ENCODE measurements at places on chromosomes 4 and X.

- no peak for DNase-seq
Observed at GRCh38 chr4:46586566-46586965, 196.6 kb upstream of the GABRA2 start.

DNA sequence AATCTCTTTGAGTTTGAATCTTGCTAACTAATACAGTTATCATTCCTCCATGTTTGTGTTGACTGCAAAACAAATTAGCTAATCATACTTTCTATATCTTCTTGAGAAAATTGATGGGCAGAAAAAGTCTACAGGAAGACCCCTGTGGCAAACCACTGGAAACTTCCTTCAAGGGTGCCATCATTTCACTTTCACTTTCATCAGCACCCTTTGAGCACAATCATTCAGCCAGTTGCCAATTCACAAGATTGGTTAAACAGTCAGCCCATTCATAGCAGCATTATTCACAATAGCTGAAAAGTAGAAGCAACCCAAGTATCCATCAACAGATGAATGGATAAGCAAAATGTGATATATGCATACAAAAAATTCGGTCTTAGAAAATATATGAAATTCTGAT, 101.5 kb downstream of the CCDC160 start:
- DNase-seq, result no peak

GRCh38 chr4:158042591-158043030, 130.2 kb downstream of the GASK1B start:
- peak; percentile 64 for DNase-seq

- DNase-seq, result peak; percentile 90
Observed at GRCh38 chr4:168656055-168656660, 159.3 kb downstream of the PALLD start.

DNA sequence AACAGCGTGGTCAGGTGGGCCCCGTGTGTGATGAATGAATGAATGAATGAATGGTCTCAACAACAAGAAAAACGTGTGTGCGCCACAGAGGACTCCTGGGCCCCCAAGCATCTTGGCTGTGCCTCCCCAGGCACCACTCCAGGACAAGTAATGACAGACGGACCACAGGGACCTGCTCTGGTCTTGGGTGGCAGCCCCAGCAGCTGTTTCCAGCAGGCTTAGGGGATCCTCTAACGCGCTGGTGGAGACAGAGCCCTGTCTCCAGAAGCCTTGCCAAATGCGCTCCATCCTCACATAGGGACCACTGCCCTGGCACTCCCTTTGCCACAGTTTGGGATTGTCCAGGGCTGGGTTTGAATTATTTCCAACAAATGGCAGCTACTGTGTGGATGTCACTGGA, 39.1 kb downstream of the PSAPL1 start:
- DNase-seq, result no peak

GRCh38 chr4:22417408-22417807, 98.5 kb downstream of the ADGRA3 start:
- peak; percentile 9 for DNase-seq

- DNase-seq, result no peak
Observed at GRCh38 chr4:7691061-7691460, 248.6 kb downstream of the AFAP1 start.

- DNase-seq, result no peak
Observed at GRCh38 chrX:3655181-3655580, 58.3 kb downstream of the PRKX start.

GRCh38 chr4:3073158-3074077, 920 bp downstream of the HTT-AS start:
- no peak for DNase-seq

DNA sequence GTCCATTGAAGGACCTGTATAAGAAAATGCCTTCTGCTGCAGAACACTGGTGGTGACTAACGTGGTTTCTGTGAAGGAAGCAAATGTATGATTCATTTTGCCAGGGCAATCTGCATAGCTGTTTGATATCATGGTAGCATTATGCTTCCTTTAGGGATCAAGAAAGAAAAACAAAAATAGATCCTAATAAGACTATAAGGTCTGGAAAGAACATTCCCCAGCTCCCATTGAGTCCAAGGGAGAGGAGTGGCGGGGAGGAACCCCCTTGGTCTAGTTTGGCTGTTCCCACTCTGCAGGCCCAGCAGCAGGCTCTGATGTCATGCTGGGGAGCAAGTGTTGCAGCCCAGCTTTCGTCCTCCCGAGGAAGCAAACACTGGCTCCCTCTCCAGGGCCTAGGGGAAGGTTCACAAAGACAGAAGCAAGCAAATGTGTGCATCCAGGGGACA, 154.5 kb upstream of the GALNT7 start:
- DNase-seq, result peak; percentile 53

- DNase-seq, result no peak
Observed at GRCh38 chr4:183101956-183102480, 3.0 kb downstream of the WWC2 start.

DNA sequence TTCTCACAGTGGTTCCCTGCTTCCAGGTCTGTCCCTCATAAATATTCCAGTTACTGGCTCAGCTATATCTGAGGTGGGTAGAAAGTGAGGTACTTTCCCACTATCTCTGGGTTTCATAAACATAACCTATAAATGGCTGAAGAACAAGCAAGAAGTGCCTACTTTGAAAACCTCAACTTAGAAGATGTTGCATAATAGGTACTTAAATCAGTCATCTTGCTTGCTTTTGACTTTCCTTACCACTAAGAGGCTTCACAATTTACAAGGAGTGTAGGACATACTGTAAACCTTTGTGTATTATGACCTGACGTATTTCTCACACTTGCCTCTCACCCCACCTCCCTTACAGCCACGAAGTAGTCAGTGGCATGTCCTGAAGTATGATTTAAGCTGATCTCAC, 145.9 kb downstream of the PCDH19 start:
- no peak for DNase-seq

GRCh38 chr4:127759228-127759820, 22.8 kb upstream of the HSPA4L start:
- DNase-seq, result no peak

GRCh38 chr4:109665783-109666485, 37.3 kb downstream of the CASP6 start:
- DNase-seq, result no peak

- DNase-seq, result no peak
Observed at GRCh38 chr4:113627321-113627720, 134.2 kb downstream of the CAMK2D start.

DNA sequence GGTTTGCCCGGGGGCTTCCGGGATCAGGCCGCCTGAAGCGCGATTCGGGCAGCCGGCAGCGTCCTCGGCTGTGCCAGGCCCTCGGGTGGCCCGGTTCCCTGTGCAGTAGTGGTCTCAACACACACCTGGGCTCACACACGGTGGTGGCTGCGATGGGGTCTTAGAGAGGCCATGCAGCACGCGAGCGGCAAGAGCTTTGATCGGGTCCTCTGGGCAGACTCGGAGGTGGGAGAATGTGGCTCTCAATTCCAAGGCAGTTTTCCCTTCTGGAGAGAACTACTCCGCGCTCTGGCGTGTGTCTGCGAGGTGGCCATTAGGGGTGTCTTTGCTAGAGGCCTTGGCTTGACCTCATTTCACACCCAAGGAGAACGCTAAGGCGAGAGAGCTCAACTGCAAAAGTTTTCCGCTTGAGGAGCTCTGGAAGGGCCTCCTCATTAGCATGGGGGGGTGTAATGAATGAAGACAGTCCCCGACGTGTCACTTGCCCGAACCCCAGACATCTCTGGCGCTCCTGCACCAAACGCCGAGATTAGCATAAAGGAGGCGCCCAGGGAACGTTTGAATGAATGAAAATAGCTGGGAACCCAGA, 771 bp upstream of the RBPJ start:
- no peak for DNase-seq

- peak; percentile 83 for DNase-seq
Observed at GRCh38 chr4:110454441-110454840, 21.5 kb upstream of the ENPEP start.

- DNase-seq, result no peak
Observed at GRCh38 chr4:94536649-94537469, 85.1 kb downstream of the PDLIM5 start.

- no peak for DNase-seq
Observed at GRCh38 chrX:131802836-131803626, 220.1 kb upstream of the STK26 start.

DNA sequence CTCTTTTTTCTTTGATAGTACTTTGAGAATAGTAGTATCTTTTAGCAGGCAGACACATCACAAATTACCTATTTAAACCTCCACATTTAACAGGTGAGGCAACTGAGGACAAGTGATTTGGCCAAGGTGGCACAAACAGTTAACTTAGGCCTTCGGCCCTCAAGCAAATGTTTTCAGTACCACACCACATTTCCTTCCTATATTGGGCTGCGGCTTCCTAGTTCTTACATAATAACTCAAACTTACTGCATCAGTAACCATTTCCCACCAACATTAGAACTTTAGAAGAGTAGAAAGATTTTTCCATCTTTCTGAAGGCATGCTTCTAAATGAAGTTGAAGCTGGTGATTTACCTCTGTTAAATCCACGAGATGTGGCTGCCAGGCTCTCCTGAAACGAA, 63.2 kb upstream of the SLC4A4 start:
- DNase-seq, result no peak

DNA sequence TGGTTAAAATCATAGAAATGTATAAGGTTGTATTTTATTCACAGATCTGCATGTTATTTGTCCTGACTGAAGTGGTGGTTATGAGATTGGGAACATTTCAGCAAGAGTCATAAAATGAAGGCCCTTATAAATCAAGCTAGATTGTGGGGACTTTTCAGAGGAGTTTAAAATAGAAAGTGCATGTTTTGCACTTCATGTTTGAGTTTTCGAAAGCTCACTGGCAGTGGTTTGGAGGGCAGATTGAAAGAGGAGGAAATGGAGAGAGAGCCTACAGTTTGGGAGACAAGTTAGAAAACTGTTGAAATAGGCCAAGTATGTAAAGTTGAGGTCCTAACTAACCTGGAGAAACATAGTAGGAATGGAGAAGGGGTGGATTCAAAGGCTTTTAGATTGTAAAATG, 124.9 kb downstream of the KDM6A start:
- DNase-seq, result no peak

DNA sequence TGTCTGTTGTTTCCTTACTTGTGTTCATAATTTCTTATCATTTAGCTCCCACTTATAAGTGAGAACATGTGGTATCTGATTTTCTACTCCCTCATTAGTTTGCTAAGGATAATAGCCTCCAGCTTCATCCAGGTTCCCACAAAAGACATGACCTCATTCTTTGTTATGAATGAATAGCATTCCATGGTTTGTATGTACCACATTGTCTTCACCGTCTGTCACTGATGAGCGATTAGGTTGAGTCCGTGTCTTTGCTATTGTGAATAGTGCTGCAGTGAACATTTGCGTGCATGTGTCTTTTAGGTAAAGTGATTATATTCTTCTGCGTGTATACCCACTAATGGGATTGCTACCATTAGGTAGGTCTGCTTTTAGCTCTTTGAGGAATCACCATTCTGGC, 624.3 kb upstream of the EPHA5 start:
- no peak for DNase-seq

GRCh38 chr4:38609614-38610013, 54.4 kb upstream of the KLF3 start:
- DNase-seq, result no peak

DNA sequence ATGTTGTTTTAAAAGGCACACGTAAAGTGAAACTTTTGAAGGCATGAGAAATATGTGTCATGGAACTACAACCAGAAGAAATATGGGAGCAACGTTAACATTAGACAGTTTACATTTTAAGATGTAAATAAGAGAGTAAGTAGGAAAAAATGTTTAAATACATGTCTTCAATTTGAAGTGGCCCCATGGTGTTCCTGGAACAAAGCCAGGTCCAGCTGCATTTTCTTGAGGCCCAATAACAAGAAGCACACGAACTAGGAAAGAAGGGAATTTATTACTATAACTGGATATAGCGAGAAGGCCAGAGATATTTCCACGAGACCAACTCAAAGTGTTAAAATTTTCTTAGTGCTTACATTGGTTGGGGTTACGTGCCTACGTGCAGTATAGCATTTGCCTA, 458.1 kb downstream of the KCTD8 start:
- DNase-seq, result no peak

DNA sequence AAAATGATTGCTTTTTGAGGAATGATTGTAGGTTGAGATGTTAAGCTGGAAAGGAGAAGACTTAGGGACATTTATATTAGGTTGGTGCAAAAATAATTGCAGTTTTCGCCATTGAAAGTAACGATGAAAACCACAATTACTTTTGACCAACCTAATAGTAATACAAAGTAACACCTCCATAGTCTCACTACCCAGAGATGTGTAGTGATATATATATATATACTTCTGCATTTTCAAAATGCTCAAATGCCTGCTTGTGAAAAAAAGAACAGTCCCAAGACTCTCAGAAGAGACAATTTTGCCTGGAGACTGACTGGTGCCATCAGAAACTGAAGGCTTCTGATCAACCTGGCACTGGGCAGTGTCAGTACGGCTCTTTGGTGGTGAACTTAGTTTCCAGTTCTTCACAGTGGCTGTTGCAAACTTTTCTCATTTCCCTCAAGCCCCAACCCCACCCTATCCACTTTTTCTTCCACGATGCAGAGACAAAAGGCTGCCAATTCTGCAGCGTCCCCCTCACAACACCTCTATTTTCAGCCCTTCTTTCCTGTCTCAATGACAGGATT, 35.1 kb upstream of the TAPT1 start:
- DNase-seq, result no peak

DNA sequence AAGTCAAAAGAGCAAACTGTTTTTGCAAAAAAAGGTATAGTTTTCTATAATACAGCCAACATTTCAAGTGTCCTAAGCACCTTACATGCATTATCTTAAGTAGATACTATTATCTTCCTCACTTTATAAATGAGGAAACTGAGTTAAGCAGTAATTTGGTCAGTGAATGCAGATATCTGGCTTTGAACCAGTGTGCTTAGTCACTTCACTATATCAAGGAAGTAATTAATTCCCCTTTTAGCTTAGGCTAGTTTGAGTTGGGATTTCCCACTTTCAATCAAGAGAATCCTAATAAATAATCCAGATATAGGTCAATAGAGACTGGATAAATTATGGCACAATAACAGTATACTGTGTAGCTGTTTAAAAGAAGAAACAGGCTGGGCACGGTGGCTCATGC, 14.8 kb downstream of the SPINK2 start:
- DNase-seq, result no peak

GRCh38 chrX:1449036-1449822, 3.5 kb downstream of the ASMTL start:
- no peak for DNase-seq

DNA sequence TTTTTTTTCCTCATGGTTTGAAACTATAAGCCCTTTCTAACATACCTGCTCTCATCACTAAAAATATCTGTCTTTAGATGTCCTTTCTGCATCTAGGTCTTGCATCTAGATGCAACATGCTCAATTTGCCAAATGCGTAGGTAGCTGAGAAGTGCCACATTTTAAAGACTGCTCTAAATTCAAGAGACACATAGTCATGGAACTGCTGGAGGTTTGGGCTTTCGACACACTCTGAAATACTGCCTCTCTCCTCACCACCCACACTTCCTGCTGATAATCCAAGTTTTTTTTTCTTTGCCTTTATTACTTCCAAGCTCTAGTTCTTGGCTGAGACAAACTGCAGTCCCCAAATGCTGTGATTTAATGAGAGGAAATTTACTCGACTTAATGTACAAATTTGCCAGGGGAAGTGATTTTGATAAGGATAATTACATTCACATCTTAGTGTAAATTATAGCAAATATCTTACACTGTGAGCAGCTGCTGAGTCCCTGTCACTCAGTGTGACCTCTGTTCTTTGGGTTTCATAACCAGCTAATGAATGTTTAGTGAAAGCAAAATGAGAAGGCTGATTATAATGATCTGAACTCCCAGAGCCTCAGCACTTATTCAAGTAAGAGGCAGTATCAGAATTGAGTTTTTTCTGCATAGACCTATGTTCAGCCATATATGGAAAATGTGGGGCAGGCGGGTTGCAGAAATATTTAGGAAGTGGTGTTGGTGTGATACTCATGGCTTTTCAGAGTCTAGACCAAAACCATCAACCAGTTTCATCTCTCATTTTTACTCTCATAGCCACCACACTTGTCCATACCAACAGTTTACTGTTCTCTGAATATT, 31.3 kb downstream of the DRD5 start:
- no peak for DNase-seq

Data from fibroblast of skin of abdomen (primary cell).